ENCODE measurements at places on chromosomes 5 and 9. TPM values are rescaled to one million over a fixed set of nuclear protein-coding genes. Genes with fewer than 3 reads are reported as not detected.
A peak's percentile ranks its signal among the peaks of the same experiment; 100 is the strongest.

GRCh38 chr9:128905964-128906363 is 14.8 kb upstream of the PHYHD1 start:
- peak; percentile 48 for DNase-seq

DNA sequence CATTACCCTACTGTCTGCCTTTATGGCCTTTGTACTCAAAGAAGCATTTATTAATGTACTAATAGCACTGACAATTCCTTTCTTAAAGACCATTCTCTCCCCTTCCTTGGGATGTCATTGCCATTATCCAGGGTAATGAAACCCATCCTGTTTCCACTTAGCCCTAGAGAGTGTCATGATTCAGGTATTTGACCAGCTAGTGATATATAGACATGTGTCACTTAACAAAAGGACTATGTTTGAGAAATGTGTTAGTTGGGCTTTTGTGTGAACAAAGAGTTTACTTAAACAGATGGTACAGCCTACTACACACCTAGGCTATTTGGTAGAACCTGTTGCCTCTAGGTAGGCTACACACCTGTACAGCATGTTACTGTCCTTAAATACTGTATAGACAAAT is 2.0 kb downstream of the ATP6V0E1 start:
- no peak for DNase-seq

DNA sequence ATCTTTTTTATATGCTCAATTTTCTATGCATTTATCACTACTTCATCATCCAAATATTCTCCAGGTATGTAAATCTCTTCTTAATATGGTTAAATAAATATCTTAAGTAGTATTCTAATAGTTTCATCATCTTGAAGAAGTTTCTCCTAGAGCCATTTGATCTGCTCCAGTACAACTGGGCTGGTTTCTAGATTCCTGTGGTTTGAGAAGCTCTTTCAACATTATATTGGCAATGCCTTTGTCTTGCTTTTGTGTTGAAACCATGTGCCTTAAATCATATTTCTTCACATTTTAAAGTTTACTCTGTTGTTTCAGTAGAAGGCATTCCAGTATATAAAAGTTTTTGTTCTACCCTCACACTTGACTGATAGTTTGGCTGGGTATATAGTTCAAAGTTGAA is 27.6 kb downstream of the MBLAC2 start:
- no peak for DNase-seq

GRCh38 chr5:168315416-168316138 is 24.1 kb downstream of the WWC1 start:
- no peak for DNase-seq

- DNase-seq, result peak; percentile 58
Measured at GRCh38 chr5:39760385-39761198, 335.8 kb upstream of the DAB2 start.

GRCh38 chr9:6938873-6939272 is 181.1 kb downstream of the KDM4C start:
- no peak for DNase-seq

DNA sequence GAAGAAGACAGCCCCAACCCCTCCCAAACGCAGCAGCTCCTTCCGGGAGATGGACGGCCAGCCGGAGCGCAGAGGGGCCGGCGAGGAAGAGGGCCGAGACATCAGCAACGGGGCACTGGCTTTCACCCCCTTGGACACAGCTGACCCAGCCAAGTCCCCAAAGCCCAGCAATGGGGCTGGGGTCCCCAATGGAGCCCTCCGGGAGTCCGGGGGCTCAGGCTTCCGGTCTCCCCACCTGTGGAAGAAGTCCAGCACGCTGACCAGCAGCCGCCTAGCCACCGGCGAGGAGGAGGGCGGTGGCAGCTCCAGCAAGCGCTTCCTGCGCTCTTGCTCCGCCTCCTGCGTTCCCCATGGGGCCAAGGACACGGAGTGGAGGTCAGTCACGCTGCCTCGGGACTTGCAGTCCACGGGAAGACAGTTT is 12.5 kb downstream of the QRFP start:
- peak; percentile 22 for DNase-seq

DNA sequence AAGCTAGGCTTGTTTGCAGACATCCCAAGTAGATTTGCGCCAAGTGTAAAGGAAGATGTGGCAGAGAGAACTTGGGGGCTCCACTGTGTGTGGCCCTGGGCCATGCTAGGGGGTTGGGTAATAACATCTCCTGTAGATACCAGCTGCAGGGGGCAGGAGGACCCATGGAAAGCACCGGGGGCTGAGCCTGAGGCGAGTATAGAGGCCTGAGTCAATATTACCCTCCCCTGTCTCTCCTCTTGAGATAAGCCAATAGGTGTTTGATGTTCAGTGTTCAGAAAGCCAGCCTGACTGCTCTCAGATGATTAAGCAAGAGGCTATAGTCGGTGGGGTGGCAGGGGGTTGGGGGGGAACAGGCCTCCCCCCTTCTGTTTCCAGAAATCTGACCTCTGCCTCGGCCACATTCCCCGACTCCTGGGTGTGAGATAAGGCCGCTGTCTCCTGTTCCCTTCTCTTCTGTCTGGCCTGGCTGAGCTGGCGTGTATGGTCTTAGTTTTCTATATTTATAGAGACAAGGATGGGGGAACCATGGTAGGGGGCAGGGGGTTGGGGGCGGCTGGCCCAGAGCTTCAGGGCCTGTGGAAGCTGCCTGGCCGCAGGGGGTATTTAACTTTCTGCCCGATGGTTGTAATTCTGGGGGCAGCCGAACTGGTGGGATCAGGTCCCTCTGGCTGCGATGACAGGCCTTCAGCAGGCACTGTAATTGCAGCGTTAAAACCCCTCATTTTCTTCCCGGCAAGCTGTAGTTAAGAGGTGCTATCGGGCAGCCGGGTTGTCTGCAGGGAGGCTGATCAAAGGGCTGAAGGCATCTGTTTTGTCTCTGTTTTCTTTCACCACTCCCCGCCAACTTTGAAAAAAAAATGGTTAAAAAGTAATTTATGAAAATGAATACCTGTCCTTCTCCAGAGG is 292.0 kb downstream of the NSG2 start:
- DNase-seq, result no peak

GRCh38 chr9:105157171-105157583 is 87.3 kb upstream of the SLC44A1 start:
- DNase-seq, result peak; percentile 65

GRCh38 chr9:110744715-110745384 is 76.3 kb downstream of the MUSK start:
- no peak for DNase-seq

- DNase-seq, result no peak
Measured at GRCh38 chr9:97487107-97487506, 14.4 kb upstream of the TMOD1 start.

GRCh38 chr5:58346041-58346440 is 113.8 kb downstream of the PLK2 start:
- DNase-seq, result no peak

DNA sequence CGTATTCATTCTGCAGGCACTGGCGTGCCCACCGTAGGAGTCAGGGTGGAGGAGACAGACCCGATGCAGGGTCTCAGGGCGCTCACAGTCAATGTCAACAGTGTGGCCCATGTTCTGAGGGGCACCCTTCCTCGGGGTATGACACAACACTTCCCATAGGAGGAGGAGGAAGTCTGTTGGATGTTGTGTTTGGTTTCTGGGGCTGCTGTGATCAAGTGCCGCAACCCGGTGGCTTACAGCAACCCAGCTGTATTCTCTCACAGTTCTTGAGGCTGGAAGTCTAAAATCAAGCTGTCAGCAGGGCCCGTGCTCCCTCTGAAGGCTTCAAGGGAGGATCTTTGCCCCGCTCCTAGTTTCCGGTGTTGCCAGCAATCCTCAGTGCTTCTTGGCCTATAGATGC is 5.6 kb upstream of the HNRNPAB start:
- DNase-seq, result no peak

- DNase-seq, result no peak
Measured at GRCh38 chr9:4425319-4426045, 64.8 kb upstream of the SLC1A1 start.

DNA sequence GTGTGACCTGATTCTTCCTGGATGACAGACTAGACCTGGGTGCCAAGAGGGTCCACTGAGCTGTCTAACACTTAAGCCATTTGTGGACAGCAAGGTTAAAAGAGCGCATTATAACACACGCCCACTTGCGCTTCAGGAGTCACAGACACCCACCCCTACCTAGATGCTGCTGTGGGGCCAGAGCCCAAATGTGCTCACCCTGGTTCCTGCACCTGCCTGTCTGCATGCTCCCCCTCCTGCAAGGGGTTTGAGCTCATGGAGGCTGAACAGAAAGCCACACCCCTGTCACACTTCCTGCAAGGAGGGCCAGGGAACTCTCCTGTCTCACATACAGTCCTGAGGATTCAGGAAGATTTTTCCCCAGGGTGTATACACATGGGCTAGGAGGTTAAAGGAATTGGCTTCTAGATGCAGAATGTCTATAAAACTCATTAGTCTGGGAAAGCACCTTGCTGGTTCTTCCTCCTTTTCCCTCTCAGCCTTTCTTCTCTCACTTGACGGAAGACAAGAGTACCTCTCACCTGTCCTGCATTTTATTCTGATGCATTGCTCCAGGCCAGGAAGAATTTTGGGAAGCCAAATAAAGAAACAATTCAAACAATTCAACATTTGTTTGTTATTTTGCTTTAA is 87.4 kb upstream of the LHFPL2 start:
- no peak for DNase-seq

DNA sequence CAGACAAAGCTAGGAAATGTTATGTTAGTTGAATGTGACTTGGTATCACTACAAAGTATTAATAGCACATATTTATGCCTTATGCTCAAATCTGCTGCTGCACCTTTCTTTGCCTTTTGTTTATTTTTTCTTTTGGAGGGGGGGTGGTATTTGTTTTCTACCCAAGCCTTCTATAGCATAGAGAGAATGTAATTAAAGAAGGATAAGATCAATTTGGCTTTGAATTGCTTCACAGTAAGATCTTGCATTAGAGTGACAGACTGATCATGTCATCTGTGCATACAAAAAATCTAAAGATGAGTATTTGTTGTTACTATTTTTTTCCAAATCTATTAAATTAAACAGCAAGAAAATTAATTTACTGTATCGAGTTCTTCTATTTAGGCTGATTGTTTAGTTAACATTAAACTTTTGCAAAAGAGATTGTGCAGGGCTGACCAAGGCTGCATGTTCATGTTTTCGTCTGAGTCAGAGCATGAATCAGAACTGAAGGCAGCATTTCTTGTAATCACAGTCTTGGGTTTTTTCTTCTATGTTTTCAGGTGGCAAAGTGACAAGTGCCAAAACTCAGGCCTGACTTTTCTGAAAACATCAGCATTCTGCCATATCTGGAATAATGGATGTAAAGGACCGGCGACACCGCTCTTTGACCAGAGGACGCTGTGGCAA is 1007.1 kb upstream of the WWC1 start:
- DNase-seq, result peak; percentile 87

GRCh38 chr5:107324071-107324470 is 346.7 kb downstream of the EFNA5 start:
- no peak for DNase-seq

DNA sequence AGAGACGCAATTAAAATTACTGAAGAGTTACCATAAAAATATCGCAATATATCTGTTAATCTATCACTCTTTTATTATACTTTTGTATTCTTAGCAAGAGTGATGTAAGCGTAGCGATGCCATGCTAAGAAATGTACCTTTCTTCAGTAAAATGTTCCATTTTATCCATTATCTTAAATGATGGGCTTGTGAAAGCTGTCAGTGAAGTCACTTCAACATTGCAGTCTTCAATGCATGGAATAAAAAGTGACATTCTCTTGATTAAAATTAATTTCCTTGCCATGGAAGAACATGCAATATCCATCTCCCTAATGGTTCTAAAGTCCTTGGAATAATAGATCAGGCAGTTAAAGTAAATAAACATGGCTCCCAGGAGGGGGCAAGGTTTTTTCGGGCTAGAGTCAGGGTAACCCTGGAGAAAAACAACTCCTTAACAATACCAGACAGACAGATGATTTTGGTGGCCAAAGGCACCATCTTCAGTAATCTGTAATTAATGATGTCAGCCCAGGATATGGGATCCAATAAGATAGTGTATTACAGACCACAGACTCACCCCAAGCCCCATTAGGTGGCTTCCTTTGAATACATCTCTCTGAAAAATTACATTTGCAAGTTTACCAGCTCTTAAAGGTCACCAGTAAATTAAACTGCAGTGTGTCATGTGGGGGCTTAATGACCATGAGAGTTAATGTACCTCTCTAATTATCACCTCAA is 677.1 kb downstream of the DTWD2 start:
- DNase-seq, result peak; percentile 39

- DNase-seq, result no peak
Measured at GRCh38 chr9:99762470-99762869, 59.2 kb upstream of the NR4A3 start.

GRCh38 chr9:108787690-108788048 is 68.1 kb downstream of the ACTL7B start:
- no peak for DNase-seq

DNA sequence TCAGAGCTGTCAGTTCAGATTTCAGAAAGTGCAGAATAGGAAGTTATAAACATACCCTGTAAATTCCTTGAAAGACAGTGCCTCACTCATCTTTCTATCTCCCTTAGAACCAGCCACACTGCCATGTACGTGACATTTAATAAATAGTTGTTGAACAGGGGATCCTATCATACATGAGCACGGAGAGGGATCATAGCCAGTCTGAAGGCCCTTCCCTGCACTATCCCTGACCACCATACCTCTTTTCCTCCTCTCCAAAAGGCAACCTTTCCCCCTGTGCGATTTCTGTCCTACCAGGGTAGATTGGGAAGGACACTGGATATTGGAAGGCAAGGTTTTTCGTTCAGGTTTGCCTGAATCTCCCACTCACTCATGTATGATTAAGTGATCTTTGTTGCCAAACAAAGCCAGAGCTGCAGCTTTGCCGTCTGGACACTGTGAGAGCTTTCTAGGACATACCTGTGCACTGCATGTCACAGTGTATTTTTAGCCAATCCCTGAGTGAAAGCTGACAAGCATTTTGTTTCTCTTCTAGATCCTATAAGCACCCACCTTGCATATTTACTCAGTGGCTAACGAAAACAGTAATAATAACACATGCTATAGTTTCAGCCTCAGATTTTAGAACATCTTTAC is 986.5 kb upstream of the WWC1 start:
- DNase-seq, result no peak

- peak; percentile 98 for DNase-seq
Measured at GRCh38 chr5:132497488-132497997, 7.0 kb upstream of the IRF1 start.

GRCh38 chr5:123007182-123007581 is 29.3 kb downstream of the PPIC start:
- DNase-seq, result no peak

GRCh38 chr5:36877667-36878391 is 1.3 kb downstream of the NIPBL start:
- peak; percentile 79 for DNase-seq

- no peak for DNase-seq
Measured at GRCh38 chr9:125586172-125586511, 120.9 kb downstream of the MAPKAP1 start.

GRCh38 chr5:96331681-96332361 is 101.2 kb downstream of the PCSK1 start:
- no peak for DNase-seq

The MCTP1 gene
- total RNA-seq, result 5.8 TPM

The SHB gene
- 9.4 TPM for total RNA-seq

The TEK gene
- total RNA-seq, result 8.3 TPM

The FREM1 gene
- 0.72 TPM for total RNA-seq

The MYOT gene
- total RNA-seq, result not detected

The LHX6 gene
- not detected for total RNA-seq

The FRMPD1 gene
- total RNA-seq, result not detected

The CDKN2A gene
- 32.1 TPM for total RNA-seq

The IL5 gene
- total RNA-seq, result not detected

The NKD2 gene
- total RNA-seq, result not detected

Data from osteoblast (primary cell).